AG10803 (cell line): ENCODE measurements at places on chromosomes 12 and 14.
A peak's percentile ranks its signal among the peaks of the same experiment; 100 is the strongest.

DNA sequence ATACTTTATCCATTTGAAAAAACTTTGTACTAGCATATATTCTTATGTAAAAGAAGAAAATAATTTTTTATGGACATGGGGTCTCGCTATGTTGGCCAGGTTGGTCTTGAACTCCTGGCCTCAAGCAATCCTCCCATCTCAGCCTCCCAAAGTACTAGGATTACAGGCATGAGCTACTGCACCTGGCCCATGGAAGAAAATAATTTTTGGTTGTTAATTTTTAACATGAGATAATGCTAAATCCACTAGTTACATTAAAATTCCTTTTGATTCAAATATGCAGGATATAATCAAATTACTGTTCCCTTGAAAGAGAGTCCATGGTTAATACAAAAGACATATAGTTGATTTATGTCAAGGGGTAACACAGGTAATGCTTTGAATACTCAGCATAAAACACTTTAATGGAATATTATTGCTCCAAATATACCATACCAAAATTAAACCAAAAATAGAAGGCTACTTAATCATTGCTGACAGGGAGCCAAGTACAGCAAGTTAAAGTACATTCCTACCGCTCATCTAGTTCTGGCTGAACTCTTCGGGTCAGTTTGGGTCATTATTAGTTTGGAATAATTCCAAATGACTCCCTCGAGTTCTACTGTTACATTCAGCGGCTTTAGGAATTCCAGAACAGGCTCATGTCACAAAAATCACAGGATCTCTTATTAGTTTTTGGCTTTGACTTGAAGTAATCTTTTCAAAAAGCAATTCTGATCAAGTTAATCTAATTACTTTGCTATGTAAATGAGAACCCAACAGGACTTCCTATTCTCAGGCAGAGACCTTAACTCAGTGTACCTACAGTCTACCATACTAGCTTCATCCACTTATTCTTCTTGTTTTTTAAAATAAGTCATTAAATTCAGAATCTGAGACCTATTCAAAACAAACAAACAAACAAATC lies 6.1 kb downstream of the SOS2 start:
- peak; percentile 89 for DNase-seq

GRCh38 chr12:26748741-26749431 lies 84.1 kb downstream of the ITPR2 start:
- no peak for DNase-seq

GRCh38 chr12:28343713-28344112 lies 153.5 kb downstream of the CCDC91 start:
- DNase-seq = no peak

DNA sequence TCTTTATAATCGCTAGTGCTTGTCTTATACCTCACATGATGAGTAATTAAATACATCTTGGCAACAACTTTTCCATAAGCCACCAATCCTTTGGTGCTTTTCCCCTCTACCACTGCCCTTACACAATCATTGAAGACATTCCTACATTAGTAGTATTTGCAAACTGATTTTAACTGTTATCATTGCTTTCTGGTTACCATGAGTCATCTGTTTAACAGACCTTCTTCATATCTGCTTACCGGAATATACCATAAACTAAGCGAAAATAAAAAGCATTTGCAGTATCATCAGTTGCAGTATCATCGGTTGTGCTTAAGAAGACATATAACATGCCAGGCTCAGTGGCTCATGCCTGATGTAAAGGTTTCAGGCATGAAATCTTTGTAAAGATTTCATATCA lies 54.8 kb upstream of the PLEKHA5 start:
- DNase-seq = peak; percentile 8

- DNase-seq = no peak
Observed at GRCh38 chr14:57998766-57999165, 132.9 kb upstream of the SLC35F4 start.

GRCh38 chr12:96172981-96173380 lies 21.2 kb upstream of the ELK3 start:
- DNase-seq = no peak

- DNase-seq = no peak
Observed at GRCh38 chr12:28223858-28224257, 33.6 kb downstream of the CCDC91 start.

DNA sequence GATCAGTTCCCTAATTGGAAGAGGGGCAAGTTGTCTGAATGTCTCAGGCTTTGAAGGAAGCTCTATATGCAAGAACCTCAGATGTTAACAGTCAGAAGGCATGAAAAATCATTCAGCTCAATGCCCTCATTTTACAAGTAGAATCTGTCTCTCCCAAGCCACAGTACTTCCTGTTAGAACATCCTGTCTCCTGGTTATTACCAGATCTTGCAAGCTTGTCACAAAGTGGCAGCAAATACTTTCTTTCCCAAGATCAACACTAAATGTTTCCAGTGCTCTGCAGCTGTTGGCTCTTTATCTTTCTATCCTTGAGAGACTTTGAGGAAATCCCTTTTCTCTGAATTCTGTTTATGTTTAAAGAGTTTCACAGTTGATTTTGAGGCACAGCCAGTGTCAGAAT lies 235.5 kb downstream of the AKAP6 start:
- DNase-seq = peak; percentile 72

- no peak for DNase-seq
Observed at GRCh38 chr14:65438266-65438933, 25.9 kb downstream of the FUT8 start.

DNA sequence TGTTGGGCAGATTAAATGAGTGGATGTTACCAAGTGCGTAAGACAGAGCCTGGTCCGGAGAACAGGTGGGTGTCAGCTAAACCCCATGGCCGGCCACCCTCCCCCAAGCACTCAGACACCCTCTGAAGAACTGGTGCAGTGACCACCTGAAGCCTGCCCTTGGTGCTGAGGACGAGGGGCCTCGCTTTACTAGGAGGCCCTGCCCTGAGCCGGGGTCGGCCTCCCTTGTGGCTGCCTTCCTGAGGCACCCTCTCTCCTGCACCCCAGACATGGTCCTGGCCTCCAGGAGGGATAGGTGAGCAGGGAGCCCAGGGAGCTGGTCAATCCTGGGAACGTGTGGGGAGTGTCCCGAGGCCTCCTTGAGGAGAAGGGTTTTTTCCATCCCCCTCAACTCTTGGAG lies 4.9 kb upstream of the KIF26A start:
- no peak for DNase-seq

- peak; percentile 78 for DNase-seq
Observed at GRCh38 chr12:25200703-25201102, 5.7 kb downstream of the ETFRF1 start.

- no peak for DNase-seq
Observed at GRCh38 chr12:65596514-65597091, 227.7 kb upstream of the HMGA2 start.

DNA sequence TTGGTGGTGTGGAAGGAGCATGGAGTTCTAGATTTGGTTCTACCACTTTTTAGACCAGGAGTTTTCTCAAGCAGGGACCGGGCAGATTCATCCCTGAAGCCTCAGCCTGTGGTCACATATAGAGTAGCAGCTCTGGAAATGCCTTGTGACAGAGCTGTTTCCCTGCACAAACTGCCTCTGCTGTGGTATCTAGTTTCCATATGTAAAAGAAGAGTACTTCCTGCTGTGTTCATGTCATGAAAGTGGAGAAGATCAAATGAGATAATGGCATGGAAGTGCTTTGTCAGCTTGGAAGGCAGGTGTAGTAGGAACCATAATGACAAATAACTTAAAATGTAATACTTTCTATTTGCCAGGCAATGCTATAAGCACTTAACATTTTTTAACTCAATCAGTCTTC lies 26.1 kb downstream of the OTUB2 start:
- DNase-seq = no peak

GRCh38 chr14:99790978-99791376 lies 2.2 kb upstream of the EML1 start:
- no peak for DNase-seq

GRCh38 chr14:22613106-22613695 lies 15.1 kb downstream of the ABHD4 start:
- DNase-seq = peak; percentile 36

- no peak for DNase-seq
Observed at GRCh38 chr14:69536971-69537370, 37.7 kb downstream of the CCDC177 start.

- DNase-seq = no peak
Observed at GRCh38 chr12:50100561-50100960, 3.2 kb upstream of the GPD1 start.

DNA sequence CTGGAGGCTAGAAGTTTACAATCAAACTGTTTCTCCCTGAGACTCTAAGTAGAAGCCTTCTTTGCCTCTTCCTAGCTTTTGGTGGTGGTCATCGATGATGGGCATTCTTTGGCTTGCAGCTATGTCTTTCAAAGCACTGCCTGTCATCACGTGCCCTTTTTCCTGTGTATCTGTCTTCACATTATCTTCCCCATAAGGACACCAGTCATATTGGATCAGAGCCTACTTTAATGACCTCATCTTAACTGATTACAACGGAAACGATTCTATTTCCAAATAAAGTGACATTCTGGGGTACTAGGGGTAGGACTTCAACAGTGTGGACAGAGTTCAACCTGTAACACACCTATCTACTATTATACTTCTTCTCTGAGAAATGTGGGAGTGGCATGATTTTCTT lies 31.1 kb upstream of the IFNG-AS1 start:
- no peak for DNase-seq

- DNase-seq = no peak
Observed at GRCh38 chr14:69154779-69155178, 1.9 kb upstream of the DCAF5 start.

DNA sequence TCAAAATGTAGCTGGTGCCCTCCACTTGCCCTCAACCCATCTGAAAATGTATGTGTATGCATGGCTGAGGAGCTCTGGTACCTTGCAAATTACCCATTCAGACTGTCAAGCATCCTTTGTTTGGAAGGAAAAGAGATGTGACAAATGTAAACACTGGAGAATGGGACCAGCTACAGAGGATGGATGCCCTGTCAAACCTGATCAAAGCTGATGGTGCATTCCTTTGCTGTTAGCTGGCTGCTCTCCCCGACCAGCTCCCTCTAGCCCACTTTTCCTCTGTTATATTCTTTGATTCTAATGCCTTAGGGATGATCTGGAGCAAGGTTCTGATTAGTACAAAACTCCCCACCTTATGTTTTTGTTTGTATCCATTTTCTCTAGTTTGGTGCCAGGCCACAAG lies 310.3 kb downstream of the C12orf75 start:
- DNase-seq = no peak

DNA sequence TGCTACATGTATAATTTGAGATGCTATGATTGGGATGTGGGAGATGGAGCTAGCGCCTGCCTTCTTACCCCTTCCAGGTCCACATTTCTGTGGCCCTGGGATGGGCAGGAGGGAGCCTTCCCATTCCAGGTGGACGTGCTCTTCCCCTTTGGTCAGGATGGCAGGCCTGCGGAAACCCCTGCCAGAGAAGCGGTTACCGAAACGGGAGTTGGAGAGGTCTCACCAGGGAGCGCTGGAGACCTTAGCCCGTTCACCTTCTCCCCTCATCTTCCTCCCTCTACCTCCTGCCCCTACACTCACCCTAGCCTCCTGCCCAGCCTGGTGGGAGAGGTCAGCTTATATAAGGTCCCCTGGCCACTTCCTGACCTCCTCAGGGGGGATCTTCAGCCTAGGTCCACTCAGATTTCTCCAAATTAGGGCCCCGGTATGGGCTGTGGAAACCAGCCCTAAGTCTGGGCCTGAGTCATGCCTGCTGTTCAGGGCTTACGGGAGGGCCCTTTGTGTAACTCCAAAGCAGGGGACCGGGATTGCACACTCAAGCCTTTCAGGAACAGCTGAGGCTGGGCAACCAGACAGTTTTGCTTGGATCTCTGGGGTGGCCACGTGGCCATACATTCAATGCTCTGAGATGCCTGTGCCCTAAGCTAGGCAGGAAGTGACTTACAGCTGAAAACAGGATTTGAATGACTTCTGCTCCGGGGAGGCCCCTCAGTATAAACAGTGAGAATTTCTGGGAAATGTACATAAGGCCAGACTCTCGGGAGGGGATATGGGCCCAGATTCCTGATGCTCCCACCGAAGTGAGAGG lies 10.2 kb upstream of the MEG3 start:
- peak; percentile 12 for DNase-seq

GRCh38 chr14:68978172-68978911 lies 760 bp downstream of the ACTN1 start:
- DNase-seq = peak; percentile 61

DNA sequence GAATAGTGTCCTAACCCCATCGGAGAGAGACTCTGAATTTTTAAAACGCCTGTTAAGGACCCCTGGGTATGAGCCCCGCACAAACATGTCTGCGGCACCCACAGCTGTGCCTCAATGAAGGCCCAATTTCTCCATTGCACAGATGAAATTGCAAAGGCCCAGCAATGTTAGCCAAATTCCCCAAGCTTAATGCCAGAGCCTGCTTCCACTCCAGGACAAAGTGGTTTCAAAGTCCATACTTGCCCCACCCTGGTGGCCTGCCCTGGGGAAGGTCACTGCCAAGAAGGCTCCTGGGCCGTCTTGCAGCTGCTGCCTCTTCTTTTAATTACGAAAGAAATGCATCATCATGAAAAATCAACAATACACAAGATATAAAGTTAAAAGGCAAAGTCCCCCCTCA lies 1179.7 kb downstream of the VRK1 start:
- peak; percentile 1 for DNase-seq

GRCh38 chr12:130100634-130101362 lies 61.5 kb upstream of the FZD10 start:
- DNase-seq = no peak

DNA sequence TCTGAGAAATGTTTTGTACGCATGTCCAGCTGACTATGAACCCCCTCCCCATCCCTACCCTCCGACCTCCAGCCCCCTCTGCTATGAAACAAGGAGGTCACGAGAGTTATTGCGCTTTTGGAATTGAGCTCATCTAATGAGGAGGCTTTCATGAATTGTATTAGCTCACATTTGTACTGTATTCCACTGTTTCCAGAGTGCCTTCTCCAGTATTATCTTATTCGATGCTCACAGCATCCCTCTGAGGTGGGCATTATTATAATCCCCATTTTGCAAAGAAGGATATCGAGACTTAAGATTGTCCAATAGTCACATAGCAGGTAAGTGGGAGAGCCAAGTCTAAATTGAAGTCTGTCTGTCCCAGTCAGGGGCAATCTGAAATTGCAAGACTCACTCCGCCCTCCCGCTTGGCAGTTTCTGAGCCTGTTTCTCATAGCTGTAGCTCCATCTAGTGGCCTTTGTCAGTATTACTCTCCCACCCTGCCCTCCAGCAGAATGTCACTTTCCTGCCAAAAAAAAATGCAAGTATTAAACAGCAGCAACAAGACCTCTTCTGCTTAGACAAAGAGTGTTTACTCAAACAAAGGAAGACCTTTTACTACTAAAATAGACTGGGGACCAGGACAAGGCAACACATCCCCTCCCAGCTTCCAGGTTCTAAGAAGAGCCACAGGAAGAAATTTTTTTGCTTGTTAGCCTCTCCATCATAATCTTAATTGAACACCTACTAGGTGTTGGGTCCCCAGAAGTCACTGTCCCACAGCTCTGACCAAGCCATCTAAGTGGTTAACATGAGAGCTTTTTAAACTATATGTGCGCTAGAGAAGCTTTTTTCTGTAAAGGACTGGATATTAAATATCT lies 48.6 kb upstream of the TMEM233 start:
- peak; percentile 77 for DNase-seq

GRCh38 chr14:34981743-34982420 lies 910 bp upstream of the SRP54 start:
- DNase-seq = no peak
